GM04503 (cell line): ENCODE measurements at places on chromosomes 6 and 20.

DNA sequence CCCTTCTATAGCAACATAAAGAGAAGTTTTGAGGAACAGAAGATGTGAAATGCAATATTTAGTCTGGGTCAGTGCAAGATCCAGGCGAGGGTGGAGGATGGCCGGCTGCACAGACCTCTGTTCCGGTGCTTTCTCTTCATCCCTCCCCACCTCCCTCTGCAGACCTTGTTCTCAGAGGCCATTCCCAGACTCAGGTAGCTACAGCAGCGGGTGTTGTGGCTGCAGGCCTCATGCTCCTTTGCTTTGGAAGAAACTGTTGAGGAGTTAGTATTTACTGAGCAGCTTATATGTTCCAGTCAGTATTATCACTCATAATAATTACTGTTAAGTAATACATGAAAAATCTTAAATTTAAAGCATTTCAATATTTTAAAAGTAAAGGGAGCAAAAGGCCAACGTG, 1.7 kb downstream of the BTN3A3 start:
- DNase-seq, result no peak

DNA sequence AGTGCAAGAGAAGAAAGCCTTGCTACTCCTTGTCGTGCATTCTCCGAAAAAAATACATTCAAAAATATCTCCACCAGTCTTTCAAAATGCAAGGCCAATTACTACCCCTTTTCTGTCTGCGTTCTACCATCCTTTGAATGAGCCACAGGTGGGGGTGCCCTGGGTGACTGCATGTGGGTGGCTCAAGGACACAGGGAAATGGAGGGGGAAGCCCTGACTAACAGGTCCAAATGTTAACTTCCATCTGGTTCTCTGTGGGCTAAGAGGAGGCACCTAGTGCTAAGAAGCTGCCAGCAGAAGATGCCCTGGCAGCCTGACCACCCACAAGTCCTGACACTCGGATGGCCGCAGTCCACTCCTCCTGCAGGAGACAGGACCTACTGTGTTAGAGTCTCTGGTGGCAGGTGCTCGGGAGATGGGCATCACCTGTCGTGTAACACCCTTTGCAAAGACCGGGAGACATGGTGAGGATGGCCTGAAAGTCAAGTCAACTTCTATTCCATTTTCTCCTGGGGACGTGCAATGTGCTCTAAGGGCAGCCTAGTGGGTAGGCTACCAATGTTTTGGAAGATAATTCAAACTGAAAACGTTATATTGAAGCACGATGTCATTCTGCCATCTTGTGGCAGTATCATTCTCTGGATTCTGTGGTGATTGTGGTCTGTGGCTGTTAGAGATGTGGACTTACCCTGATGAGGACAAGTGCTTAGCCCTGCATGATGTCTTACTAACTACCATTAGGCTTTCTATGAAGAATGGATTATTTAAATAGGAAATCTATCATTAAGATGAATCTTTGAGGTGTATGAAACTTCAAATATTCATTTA, 27.4 kb upstream of the IGF2R start:
- no peak for DNase-seq

DNA sequence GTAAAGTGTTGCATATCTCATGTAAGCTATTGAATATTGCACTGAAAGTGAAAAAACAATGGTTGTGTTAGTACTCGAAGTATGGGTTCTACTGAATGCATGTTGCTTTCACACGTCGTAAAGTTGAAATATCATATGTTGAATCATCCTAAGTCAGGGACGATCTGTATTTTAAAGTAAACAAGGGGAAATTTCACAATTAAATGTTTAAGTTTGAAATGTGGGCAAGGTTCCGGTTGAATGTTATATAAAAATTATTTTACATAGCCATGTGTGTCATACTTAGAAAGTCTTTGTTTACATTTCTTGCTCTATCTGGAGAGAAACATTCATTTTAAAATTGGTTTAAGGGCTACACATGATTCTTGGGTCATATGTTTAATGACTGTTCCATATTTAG, 76.8 kb downstream of the AKAP7 start:
- no peak for DNase-seq

DNA sequence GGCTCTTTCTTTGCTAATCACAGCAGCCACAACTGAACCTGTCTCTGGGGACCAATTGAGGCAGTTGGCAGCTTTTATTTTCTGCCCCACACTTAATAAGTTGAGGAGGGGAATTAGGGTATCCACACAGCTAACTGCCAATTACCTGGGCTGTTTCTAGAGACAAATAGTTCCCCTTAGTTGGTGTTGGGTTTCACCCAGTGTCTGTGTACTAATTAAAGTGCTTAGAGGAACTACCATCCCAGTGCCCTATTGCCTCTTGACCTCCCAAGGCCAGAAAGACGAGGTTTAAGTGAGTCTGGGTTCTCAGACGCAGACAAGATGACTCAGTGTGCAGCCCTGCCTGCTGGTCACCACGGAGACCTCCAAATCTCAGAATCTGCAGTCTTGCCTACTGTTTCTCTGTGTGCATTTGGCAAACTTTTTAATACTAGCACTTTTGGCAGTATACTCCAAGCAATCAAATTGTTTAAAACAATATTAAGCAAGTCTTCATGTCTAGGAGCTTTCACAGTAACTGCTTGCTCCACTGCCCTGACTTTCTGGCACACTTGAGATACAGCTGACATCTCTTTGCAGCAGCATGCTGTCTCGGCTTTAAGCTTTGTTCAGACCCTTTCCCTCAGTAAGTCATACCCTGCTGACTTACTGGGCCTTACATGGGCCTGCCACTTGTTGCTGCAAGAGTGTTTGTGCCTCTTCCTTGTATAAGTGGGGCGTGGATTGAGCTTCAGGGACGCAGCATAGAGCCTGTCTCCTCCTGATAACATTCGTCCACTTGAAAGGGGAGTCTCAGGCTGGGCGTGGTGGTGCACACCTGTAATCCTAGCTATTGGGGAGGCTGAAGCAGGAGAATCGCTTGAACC, 31.9 kb downstream of the STK35 start:
- peak; percentile 83 for DNase-seq

GRCh38 chr6:7899101-7899888, 11.3 kb downstream of the TXNDC5 start:
- no peak for DNase-seq

- DNase-seq, result no peak
These were observed 111.9 kb downstream of the CEBPB start for GRCh38 chr20:50302341-50303057.

- DNase-seq, result no peak
These were observed 28.6 kb downstream of the SLC23A2 start for GRCh38 chr20:4972506-4973251.

DNA sequence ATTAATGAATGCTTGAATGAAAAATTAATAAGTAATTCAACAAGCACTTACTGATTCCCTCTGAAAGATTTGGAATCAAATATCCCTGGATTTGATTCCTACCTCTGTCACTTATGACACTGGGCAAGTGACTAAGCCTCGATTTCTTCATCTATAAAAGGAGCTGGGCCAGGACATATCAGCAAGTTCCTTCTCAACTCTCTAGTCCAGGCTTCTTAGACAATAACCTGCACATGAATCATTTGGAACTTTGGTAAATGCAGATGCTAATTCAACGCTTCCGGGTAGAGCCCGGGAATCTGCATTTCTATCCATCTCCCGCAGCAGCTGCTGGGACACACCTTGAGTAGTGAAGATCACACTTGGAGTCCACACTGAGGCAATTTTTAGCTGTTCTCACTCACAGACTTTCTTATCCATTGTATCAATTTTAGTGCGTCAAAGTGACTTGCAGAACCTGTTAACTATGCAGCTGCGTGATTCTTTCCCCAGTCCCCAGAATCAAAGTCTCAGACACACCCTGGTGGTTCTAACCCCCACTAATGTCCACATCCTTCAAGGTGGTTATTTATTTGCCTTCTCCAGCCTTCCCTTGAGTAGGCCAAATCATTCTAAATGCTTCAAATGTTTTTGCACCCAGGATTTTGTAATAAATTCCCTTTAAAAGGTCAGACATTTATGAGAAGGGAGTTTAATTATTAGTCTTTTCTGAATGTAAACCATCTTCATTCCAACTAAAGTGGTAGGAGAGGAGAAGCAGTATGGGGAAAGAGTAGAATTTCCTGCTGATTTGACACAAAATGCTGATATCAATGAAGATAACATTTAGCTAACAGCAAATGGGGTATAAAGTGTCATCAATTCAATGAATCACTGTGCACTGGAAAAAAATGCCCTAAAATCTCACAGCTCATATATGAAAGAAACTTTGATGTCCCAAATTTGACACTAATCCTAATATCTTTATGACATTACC, 26.0 kb upstream of the CCND3 start:
- DNase-seq, result no peak
